ENCODE measurements at places on chromosomes 16 and 17.
A peak's percentile ranks its signal among the peaks of the same experiment; 100 is the strongest.

DNA sequence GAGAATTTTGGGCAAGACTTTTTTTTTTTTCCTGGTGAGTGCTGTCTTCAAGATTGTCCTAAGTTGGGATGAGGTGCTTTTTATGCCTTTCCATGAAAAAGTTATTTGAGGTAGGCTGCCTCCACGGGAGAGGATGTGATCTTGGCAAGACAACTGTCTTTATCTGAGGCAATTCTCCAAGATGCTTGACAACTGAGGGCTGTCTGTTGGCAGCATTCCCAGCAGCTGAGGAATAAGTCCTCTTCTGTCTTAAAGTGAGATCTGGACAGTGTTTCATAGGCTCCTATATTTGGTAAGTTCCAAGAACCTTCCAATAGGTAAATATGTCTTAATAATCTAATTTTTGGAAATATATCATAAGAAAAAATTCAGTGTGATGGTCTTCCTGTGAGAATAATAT lies 662.0 kb downstream of the CDH11 start:
- DNase-seq, result no peak

- DNase-seq, result no peak
These were observed 40.1 kb downstream of the ZNF276 start for GRCh38 chr16:89761304-89761922.

DNA sequence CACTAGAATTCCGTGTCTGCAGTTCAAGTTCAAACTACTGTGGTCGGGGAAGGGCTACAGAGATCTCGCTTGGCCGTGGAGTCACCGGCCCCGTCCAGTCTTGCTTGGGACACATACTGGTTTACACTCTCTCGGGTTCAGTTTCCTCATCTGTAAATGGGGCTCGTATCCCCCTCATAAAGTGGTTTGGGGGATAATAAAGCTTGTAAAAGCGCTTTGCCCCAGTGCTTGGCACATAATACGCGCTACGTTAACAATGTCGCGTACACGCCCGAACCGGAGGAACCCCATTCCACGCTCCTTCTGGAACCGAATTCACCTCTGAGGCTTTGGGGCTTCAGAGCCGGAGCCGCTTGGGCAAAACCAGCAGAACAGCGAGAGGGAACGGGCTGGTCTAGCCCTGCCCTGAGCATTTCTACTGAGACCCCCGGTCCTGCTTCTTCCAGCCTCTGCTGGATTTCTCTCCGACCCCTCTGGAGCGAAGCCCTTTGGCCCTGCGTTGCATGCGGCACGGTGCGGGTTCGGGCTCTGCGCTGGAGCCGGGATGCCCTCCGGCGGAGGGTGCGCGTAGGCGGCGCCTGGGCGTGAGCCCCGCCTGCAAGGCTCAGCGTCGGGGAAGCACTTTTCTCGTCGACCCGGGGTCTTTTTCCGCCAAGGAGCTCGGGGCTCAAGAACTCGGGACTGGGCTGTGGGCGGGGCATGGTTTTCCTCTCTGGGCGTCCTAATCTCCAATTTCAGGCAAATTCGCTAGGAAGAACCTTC lies 26.1 kb upstream of the HOXB13 start:
- no peak for DNase-seq

GRCh38 chr17:63699638-63700527 lies at the start of gene LIMD2:
Gene LIMD2, minus strand, starts transcription at chr17:63700125. Its CDS starts 827 bp downstream, at chr17:63699298.
- peak; percentile 82 for DNase-seq

- no peak for DNase-seq
These were observed 3.3 kb upstream of the HBM start for GRCh38 chr16:162271-162991.

GRCh38 chr17:62790564-62790986 lies 17.5 kb downstream of the MARCHF10 start:
- no peak for DNase-seq

DNA sequence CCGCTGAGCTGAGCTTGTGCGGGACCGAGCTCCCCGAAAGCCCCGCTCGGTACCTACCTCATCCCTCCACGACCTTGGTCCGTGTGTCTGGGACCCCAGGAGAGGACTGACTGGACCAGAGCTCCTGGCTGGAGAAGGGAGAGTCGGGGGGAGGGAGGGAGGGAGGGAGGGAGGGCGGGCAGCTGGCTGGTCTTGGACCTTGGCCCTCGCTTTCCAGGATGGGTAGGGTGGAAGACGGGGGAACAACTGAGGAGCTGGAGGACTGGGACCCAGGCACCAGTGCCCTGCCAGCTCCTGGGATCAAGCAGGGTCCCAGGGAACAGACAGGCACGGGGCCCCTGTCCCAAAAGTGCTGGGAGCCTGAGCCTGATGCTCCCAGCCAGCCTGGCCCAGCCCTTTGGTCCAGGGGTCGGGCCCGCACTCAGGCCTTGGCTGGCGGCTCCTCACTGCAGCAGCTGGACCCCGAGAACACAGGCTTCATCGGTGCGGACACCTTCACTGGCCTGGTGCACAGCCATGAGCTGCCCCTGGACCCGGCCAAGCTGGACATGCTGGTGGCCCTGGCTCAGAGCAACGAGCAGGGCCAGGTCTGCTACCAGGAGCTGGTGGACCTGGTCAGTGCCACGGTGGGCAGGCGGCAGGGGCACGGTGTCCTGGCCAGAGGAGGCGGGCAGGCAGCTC lies 553 bp downstream of the RHBDL1 start:
- no peak for DNase-seq

DNA sequence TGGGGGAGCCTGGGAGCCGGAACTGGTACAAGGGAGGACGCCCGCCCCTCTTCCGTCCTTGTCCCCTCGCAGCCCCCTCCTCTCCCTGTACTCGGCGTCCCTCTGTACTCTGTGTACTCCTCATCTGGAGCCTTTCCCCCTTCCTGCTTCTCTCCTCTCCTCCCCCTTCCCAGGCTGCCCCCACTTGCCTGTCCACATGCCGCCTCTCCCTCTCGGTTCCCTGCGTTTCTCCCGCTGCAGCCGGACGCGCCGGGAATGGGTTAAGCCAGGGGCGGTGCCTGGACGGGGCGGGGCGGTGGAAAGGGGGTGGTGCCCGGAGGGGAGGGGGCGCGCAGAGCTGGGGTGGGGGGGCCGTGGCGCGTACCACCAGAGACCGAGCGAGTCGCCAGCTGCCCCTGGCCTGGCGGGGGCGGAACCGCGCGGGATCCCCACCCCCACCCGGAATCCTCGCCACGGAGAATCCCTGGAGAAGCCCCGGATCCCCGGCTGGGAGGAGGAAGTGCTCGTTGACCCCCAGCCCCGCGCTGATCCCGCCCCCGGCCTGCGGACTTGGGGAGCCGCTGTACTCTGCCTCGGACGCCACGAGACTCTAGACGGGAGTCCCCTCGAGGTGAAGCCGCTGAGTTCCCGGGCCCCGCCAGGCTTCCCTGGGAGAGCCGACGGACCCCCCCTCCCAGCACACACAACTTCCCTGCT lies 22.6 kb downstream of the GJD3 start:
- DNase-seq, result peak; percentile 76

DNA sequence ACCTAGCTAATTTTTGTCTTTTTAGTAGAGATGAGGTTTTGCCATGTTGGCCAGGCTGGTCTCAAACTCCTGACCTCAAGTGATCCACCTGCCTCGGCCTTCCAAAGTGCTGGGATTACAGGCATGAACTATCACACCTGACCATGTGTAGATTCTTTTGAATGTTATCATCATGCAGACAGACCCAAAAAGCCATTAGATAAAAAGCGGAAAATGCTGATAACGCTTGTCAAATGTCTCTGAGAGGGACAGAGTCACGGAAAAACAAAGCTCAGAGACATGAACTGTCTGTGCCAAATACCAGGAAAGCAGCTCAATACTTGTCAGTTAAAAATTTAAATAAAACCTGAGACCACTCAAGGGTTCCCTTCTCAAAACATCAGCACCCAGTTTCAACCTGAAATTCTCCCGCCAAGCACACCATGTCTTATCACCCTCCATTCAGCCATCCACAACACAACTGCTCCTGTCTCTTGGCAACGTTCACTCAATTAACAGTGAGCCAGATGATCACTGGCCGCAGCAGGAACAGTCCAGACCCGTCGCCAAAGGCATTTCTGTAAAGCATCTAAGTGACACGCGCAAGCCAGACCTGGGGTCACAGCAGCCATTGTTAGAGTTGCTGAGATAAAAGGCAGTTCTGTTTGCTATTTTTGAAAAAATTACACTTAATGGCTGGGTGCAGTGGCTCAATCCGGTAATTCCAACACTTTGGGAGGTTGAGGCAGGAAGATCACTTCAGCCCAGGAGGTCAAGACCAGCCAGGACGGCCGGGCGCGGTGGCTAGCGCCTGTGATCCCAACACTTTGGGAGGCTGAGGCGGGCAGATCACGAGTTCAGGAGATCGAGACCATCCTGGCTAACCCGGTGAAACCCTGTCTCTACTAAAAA lies 29.7 kb downstream of the FANCA start:
- no peak for DNase-seq

DNA sequence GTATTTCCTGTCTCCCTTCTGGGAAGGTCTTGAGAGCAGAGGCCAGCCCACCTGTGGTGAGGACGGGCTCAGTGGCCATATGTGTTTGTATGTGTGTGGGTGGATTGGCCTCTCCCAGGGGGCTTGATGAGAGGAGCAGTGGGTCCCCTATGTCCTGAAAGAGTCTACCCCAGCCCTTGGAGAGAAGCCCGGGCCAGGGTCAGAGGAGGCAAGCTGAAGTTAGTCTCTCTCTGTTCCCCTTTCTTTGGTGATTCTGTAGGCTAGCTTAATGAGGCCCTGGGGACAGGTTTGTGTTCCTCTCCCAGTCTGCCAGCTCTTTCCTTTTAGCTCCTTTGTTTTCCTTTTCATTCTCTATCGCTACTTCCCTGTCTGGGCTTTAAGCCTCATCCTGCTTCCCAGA lies 23.8 kb upstream of the NFATC3 start:
- no peak for DNase-seq

DNA sequence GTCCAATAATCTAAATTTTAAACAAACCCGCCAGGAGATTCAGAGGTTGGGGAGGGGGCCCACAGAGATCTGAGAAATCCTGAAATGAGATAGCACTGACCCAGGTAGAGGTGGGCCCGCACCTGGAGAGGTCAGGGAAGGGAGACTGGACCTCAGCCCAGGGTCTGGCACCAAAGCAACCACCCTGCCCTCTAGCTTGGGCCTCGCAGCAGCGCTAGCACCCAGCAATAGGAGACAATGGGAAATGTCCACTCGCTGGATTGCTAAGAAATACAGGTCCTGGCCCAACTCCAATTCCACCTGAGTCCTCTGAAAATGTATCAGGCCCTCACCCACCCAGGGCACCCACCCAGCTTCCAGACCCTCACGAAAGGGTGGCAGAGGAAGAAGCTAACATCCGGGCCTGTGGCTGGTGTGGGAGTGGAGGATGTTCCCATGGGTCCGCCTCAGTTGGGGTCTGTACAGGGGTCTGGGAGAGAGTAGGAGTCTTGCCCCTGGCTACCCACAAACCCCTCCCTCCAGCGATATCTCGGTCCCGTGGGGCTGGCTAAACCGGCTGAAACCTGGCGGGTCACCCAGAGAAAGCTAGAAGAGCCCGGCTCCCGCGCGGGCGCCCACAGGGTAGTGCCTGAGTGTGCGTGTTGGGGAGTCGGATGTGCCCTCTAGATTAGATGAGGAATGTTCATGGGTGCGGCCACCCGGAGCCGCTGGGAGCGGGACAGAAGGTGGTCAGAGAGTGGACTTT lies 1.1 kb downstream of the PLLP start:
- DNase-seq, result peak; percentile 48

DNA sequence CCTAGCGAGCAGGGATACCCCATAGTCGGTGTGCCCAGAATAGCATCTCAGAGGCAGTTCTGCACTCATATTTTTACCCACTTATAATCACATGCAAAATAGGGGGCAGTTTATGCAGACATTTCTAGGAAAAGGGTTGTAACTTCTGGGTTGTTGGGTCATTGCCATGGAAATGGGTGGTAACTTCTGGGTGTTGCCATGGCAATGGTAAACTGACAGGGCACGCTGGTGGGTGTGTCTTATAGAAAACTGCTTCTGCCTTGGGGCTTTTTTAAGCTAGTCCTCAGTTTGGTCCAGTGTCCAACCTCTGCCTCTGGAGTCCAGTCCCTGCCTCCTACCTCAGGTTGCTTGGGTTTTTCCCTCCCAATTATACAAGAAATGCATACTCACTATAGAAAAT lies 7.4 kb upstream of the SPAG9 start:
- no peak for DNase-seq

DNA sequence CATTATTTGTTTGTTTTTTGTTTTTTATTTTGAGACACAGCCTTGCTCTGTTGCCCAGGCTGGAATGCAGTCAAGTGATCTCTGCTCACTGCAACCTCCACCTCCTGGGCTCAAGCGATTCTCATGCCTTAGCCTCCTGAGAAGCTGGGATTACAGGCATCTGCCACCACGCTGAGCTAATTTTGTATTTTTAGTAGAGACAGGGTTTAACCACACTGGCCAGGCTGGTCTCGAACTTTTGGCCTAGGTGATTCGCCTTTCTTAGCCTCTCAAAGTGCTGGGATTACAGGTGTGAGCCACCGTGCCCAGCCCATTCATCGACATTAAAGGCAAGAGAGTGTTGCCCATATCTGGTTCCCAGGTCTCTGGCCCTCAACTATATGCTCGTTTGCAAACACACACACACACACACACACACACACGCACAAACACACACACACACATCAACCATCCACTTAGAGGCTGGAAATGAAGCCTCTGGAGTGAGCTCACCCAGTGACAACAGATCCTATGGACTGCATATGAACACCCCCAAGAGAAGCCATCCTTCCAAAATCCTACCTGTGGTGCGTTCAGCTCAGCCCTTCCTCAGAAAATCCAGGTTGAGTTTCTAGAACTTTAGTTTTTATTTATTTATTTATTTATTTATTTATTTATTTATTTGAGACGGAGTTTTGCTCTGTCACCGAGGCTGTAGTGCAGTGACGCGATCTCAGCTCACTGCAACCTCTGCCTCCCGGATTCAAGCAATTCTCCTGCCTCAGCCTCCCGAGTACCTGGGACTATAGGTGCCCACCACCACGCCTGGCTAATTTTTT lies 12.3 kb upstream of the SEPHS2 start:
- DNase-seq, result no peak

Data from right kidney (tissue), 9 donors.